ENCODE measurements at places on chromosomes 16 and 17.

DNA sequence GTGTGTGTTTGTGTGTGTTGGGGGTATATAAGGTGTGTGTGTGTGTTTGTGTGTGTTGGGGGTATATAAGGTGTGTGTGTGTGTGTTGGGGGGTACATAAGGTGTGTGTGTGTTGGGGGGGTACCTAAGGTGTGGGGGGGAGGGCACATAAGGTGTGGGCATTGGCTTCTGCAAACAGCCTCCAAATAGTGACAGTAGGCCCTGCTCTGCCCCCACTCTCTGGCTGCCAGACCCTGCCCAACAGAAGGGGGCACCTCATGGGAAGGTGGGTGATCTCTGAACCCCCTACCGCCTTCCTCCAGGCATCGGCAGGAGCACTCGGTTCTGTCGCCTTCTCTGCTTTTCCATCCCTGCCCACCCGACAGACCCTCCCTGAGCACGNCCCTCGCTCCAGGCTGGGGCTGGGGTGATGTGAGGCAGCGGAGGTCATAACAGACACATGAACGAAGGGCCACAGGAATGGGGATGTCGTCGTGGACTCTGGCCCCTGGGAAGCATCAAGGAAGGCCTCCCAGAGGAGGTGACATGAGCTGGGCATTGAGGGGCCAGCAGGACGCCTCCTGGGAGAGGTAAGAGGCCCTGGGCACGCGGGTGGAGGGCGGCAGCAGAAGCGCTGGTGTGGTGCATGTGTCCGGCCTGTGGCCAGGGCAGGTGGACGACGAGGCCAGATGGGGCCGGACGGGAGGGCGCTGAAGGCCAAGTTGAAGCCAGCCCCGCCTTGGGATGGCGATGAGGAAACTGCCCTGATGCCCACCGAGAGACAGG is 136.6 kb upstream of the RPH3AL start:
- peak; percentile 35 for DNase-seq

GRCh38 chr16:4392382-4393239 is 21.0 kb downstream of the VASN start:
- DNase-seq, result no peak

DNA sequence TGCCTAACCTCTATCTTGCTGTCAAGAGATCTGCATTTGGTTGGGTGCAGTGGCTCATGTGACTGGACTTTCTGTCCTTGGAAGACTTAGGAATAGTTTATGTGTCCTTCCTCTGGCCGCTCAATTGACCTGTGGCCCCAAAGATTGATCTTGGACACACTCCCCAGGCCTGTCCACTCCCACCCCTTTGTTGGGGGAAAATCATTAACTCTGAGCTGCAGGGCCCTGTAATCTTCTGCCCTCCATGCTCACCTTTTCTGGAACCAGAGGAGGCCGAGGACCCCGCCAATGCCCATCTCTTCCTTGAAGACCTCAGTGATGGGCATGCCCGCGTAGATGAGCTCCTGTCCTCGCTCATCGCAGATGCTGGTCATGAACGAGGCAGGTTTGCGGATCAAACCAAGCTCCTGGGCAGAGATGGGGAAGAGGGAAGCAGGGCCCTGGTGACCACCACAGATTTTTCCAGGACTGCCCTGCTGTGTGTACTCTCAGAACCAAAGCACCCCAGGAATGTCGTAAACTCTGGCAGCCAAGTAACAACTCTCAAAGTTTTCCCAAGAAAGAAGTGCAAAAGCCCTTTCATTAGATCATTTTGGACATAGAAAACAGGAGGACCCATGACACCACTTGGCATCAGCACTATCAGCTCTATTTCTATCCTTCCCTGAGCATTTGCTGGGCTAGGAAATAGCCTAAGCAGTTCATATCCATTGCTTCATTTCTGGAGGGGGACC is 8.5 kb upstream of the KLHL11 start:
- DNase-seq, result no peak

DNA sequence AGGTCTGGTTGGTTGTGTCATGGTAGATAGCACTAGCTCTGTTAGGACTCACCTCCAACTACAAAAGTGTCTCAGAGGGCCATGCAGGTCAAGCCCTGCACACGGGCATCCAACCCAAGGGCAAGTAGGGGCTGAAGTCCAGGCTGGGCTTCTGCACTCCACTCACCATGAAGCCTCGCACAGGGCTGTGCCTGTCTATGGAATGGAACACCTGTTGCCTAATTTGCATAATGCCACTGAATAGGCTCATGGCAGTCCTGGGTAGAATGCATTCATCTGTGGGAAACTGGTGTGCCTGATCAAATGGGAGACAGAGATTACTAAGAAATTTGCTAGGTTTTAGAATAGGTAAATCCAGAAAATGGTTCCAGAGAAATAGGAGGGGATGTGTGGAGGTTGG is 8.0 kb upstream of the AKAP1 start:
- no peak for DNase-seq

GRCh38 chr16:86459266-86459665 is 51.1 kb upstream of the FOXF1 start:
- no peak for DNase-seq
